ENCODE measurements at places on chromosomes 2 and 18.

GRCh38 chr2:140643761-140644187, 1487.0 kb downstream of the LRP1B start:
- DNase-seq: no peak

DNA sequence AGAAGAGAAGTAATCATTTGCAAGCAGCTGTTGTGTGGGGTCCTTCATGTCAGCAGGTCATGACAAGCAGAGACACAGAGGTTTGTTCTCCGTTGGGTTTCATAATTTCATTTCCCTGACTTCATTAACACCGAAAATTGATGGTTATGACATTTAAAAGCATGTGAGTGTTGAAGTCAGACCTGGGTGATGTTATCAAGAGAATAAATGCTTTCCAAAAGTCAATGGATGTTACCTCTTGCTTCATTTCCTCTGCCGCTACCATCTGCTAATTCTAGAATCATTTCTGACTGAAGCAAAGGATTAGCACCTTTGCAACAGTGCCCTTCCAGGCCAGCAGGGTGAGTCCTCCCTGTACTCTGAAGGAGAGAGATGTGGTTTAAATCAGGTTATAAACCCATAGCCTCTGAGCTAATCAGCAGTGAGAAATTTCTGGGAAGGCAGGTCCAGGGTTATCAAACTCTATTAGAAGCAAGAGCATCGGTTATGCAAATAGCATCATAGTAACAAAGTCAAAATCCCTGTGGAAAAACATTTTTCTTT, 446.2 kb downstream of the PIK3C3 start:
- no peak for DNase-seq

DNA sequence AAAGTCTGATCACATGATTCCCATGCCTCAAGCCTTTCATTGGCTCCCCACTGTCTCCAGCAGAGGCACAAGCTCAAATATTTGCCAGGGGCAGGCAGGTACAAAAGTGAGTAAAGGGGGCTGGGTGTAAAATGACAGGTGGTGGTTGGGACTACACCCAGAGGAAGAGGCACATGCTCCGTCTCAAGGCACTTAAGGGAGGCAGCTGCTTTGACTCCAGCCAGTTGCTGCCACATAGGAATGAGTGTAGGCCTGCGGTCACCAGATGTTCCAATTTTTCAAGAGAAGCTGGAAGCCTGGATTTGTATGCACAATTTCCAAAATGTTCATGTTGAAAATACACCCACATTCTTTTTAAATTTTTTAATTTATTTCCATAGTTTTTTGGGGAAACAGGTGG, 164.4 kb downstream of the UPP2 start:
- no peak for DNase-seq

- no peak for DNase-seq
Observed at GRCh38 chr2:55038428-55038827, 11.8 kb downstream of the RTN4 start.

DNA sequence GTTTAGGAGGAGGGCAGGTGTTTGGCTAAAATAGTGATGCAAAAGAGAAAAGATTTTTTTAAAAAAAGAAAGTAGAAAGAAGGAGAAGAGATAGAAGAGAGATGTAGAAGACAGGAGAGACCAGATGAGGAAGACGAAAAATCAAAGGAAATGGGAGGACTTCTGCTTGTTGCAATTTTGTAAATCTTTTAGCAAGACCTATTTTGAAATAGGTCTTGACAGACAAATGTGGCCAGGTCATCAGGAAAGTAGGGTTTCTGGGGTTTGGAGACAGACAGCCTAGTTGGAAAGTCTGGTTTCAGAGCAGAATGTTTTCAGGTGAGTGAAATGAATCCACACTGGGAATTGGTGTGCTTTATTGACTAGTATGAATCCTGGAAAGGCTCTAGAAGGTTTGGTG, 104.5 kb upstream of the CAVIN2 start:
- no peak for DNase-seq

DNA sequence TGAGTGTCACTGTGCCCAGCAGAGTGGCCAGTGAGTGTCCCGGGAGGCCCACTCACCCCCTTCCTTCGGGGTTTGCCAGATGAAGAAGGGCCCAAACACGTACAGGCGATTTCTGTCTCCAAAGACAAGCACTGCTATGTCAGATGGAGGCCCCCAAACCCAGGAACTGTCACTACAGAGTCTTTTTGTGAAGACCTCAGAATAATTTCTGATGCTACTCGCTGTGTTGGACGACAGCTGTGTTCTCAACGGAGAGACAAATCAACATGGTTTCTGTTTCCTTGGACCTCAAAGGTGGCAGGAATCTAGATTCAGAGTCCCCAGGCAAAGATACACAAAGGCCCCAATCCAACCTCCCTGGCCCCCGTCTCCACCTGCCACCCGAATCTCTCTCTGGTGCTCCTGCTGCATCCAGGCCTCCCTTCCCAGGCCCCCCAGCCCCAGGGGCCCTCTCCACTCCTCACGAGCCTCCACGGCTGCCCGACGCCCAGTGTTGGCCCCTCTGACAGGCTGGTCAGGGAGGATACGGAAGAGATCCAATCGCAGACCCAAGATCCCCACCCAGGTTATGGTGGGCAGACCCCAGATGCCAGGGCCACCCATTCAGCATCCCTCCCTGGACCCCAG, 2.4 kb upstream of the GPR17 start:
- no peak for DNase-seq

DNA sequence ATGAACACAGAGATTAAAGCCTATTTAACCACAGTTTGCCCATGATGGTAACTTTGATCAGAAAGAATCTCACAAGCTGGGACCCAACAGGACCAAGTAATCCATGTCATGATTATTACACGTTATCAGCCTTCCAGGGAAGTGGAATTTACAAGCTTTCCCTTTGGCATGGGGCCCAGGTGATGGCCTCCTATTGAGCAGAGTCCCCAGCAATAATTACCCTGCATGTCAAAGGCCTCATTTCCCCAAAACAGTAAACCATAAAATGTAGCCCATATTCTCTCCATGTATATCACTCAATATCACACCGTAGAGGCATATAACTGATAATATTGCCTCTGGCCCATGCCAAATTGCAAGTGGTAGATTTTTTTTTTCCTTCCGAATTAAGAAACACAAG, 38.9 kb downstream of the PRKRA start:
- DNase-seq: no peak

DNA sequence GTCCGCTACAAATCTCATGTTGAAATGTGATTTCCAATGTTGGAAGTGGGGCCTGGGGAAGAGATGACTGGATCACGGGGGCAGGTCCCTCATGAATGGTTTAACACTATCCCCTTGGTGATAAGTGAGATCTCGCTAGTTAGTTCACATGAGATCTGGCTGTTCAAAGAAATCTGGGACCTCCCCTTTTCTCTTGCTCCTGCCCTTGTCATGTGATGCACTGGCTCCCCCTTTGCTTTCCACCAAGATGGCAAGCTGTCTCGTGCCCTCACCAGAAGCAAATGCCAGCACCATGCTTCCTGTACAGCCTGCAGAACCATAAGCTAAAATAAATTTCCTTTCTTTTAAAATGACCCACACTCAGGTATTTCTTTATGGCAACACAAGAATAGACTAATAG, 57.3 kb upstream of the C2orf15 start:
- DNase-seq: no peak

DNA sequence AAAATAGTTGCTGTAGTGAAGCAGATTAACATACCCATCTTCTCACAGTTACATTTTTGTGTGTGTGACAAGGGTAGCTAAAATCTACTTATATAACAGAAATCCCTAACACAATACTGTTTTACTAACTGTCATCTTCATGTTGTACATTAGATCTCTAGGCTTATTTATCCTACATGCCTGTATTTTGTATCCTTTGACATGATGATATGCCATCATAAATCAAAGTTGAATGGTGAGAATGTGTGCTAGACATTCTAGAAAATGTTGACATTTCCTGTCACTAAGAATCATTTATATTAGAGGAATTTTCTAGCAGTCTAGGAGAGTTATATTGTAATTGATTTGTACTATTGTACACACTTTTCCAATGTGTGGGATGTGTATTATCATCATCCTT, 21.5 kb upstream of the CALCRL start:
- DNase-seq: no peak

- no peak for DNase-seq
Observed at GRCh38 chr18:57640749-57641148, 19.1 kb upstream of the NARS1 start.

GRCh38 chr2:171692331-171692730, 5.1 kb downstream of the DYNC1I2 start:
- no peak for DNase-seq

GRCh38 chr2:3251946-3252345, 125.7 kb downstream of the EIPR1 start:
- DNase-seq: no peak

DNA sequence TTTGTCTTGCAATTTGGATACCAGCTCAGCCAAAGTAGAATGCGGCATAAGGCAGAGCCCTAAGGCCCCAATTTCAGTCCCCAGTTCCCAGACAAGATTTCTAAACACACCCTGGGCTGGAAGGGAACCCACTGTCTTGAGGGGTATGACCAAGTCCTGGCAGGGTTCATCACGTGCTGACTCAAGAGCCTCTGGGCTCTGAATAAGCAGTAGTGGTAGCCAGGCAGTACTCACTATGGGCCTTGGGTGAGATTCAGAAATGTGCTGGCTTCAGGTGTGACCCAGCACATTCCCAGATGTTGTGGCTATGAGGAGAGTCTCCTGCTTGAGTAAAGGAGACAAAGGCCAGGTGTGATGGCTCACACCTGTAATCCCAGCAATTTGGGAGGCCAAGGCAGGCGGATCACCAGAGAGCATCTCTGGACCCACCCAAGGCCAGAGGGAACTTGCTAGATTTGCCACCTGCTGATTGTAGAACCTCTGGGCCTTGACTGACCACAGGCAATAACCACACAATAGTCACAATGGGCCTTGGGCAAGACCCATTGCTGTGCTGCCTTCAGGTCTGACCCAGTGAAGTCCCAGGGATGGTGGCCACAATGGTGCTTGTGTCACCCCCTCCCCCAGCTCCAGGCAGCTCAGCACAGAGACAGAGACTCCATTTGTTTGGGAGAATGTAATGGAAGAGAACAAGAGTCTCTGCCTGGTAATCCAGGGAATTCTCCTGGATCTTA, 74.9 kb downstream of the ATL2 start:
- DNase-seq: no peak

- no peak for DNase-seq
Observed at GRCh38 chr2:128727914-128728313, 409.2 kb upstream of the HS6ST1 start.

GRCh38 chr18:67232991-67233390, 283.5 kb downstream of the DSEL start:
- DNase-seq: no peak

- no peak for DNase-seq
Observed at GRCh38 chr2:127660291-127660578, 14.3 kb downstream of the GPR17 start.

- DNase-seq: no peak
Observed at GRCh38 chr2:121529439-121530211, 1.1 kb upstream of the RNU4ATAC start.

DNA sequence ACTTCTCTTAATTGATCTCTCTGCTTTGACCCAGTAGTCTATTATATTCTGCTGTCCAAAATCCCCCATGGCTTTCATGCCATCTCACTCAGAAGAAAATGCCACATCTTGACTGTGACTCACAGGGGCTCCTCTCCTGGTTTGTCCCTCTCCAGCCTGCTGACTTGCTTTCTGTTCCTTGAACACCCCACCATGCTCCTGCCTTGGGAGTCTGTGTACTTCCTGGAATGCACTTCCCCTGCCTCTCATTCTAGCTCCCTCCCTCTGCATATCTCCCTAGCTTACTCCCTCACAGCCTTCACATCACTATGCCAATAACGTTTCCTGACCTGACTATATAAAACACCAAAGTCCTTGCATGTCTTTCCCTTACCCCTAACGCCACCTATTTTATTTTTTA, 167.2 kb downstream of the TRIB2 start:
- no peak for DNase-seq

DNA sequence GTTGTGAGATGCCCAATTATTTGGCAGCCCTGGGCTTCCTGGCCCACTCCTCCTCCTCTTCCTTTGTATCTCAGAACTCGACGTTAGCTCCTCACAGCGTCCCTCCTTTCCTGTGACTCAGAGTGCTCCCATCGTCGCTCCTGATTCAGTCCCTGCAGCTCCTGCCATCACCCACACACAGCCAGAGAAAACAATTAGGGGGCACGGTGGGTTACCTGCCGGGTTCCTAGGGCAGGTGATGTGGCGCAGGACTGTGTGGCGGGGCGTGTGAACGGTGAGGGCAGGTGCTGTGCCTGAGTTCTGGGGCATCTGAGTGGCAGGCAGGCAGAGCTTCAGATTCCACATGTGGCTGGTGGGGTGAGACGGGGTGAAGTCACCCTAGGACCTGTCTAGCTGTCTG, 42.6 kb downstream of the GLI2 start:
- DNase-seq: no peak

GRCh38 chr2:71813315-71813714, 334.3 kb downstream of the CYP26B1 start:
- DNase-seq: no peak

DNA sequence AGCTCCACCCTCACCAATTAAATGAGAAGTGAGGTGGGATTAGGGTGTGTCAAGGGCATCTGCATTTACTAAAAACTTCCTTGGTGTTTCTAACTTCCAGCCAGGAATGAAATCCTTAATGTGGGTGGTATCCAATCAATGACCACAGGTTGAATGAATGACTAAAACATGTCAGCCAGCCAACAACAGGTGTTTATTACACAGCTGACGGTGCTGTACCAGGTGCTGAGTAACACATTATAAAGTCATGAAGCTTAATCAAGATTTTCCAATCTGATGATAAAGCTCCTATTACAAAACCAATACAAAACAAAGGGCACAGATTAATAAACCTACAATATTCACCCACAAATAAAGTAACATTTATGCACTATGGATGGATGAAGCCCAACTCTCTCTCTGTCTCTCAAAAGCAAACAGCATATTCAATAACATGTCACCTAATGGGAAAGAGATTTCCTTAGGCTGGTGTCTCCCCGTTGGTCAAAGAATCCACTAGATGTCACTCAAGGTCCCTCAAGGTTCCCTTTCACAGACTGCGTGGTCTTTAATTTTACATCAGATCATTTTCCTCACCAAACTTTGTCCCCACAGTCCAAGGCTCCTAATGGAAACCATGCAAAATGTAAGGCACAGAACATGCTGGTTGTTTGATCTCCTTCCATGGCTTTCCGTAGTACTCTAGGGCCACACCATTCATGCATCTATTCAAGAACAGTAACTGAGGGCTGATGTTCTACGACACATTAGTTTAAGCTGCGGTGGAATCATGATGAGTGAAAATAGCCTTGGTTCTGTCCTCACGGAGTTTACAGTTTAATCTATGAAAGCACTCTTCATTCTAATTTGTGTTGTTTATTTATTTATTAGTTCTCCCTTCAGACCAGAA, 6.4 kb upstream of the PTPN4 start:
- DNase-seq: no peak

- DNase-seq: no peak
Observed at GRCh38 chr2:236776695-236777251, 207.1 kb downstream of the ACKR3 start.

GRCh38 chr18:65751155-65752085, 608 bp downstream of the CDH7 start:
- no peak for DNase-seq
